ENCODE measurements at places on chromosomes 12 and 14.

DNA sequence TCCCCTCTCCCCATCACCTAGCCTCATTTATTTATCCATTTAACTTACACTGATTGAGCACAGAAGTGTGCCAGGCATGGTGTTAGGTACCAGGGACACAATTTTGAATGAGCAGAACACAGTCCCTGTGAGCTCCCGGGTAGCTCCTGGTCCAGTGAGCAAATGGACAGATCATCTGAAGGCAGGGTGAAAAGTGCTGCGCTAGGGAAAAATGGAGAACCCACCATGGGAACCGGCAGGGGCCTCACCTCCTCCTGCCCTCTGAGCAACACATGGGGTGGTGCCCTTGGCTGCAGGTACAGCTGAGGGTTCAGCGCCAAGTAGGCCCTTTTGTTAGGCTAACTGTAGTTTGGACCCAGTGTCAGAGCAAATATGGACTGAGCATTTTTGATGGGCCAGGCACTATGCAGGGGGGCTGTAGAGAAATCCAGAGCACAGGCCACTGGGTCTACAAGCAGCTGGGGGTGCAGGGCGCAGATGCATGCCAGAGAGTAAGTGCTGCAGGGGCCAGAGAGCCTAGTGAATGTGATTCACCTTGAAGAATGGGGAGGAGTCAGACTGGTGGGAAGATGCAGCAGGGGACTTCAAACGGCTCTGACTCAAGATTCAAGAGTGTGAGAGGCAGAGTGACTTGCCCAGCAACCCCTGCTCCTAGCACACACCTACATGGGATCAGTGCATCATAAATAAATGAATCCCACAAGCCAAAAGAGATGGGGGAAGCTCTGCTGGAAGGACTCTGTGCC, 28.2 kb downstream of the LTBP2 start:
- peak; percentile 15 for DNase-seq

- no peak for DNase-seq
Measured at GRCh38 chr14:75156901-75157300, 19.5 kb downstream of the TMED10 start.

- no peak for DNase-seq
Measured at GRCh38 chr14:58463147-58463546, 35.6 kb downstream of the KIAA0586 start.

GRCh38 chr14:100429537-100429936, 106.4 kb downstream of the SLC25A47 start:
- no peak for DNase-seq

DNA sequence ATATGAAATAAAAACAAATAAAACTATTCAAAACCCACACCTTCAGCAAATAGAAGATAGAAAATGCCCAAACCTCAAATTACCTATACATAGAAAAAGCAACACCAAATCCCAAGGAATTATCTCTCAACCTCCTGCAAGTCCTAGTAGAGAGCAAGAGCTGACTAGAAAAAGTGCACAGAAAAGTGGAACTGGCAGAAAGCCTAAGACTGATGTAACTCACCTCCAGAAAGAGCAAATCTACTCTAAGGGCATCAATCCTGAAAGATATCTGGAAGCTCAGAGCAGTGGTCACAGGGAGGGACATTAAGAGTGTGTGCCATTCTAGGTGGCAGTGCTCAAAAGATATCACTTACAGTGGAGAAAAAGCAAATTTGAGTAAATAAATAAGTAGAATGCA, 62.1 kb upstream of the PLEKHG7 start:
- DNase-seq = no peak

- DNase-seq = no peak
Measured at GRCh38 chr12:22415342-22416309, 81.1 kb upstream of the ST8SIA1 start.

DNA sequence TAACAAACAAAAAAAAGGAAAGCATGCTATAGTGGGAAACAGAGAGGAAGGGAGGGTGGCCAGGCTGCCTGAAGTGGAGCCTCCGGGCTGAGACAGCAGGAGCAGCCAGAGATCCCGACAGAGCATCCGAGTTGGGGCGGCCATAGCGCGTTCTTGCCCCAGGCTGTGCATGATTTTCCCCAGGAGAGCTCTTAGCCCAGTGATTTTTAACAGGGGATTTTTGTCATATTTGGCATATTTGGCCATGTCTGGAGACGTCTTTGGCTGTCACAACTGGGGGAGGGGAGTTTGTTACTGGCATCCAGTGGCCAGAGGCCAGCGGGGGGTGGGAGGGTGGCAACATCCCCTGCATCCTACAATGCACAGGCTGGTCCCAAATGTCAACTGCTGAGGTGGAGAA, 23.6 kb downstream of the BDKRB1 start:
- no peak for DNase-seq

GRCh38 chr12:91974541-91975085, 171.0 kb downstream of the BTG1 start:
- DNase-seq = no peak
